Activated T-helper 17 cell treated with anti-CD3 and anti-CD28 coated beads, Interleukin-2, amount 50 U/mL, for 72 hours (primary cell): ENCODE measurements at places on chromosomes 3 and 15.

DNA sequence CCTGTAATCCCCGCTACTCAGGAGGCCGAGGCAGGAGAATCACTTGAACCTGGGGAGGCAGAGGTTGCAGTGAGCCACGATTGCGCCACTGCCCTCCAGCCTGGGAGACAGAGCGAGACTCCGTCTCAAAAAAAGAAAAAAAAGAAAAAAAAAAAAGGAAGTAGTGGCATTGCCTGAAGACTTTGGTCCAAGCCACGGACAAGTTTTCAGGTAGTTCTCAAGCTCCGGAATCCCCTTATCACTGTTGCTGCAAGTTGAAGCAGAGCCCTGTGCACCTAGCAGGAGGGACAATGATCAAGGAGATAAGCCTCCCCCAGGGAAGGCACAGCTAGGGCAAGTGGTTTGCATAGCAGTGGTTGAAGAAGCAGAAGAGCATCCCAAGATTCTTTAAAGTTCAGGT, 97.6 kb downstream of the MEX3B start:
- no peak for ATAC-seq
- no peak overlapping the region for H3K4me3 ChIP-seq
- no peaks in the 10 kb centered on the region for H3K4me1 ChIP-seq
- H3K36me3 ChIP-seq = no peaks in the 10 kb centered on the region

GRCh38 chr3:194933465-194933864, 247.8 kb downstream of the FAM43A start:
- no peaks in the 10 kb centered on the region for H3K4me1 ChIP-seq
- no peaks in the 10 kb centered on the region for H3K36me3 ChIP-seq
- H3K27ac ChIP-seq = no peak overlapping the region
- H3K4me3 ChIP-seq = no peak overlapping the region
- no peak for ATAC-seq

- peaks cover 15% of the 10 kb centered on the region for H3K27me3 ChIP-seq
- ATAC-seq = no peak
- peaks cover 9% of the 10 kb centered on the region for H3K4me1 ChIP-seq
- H3K27ac ChIP-seq = no peak overlapping the region
- H3K36me3 ChIP-seq = no peaks in the 10 kb centered on the region
These were observed 984 bp upstream of the RPP25 start for GRCh38 chr15:74957476-74958035.

- no peak overlapping the region for H3K27ac ChIP-seq
These were observed 443.9 kb downstream of the DIPK2A start for GRCh38 chr3:144415492-144415891.

DNA sequence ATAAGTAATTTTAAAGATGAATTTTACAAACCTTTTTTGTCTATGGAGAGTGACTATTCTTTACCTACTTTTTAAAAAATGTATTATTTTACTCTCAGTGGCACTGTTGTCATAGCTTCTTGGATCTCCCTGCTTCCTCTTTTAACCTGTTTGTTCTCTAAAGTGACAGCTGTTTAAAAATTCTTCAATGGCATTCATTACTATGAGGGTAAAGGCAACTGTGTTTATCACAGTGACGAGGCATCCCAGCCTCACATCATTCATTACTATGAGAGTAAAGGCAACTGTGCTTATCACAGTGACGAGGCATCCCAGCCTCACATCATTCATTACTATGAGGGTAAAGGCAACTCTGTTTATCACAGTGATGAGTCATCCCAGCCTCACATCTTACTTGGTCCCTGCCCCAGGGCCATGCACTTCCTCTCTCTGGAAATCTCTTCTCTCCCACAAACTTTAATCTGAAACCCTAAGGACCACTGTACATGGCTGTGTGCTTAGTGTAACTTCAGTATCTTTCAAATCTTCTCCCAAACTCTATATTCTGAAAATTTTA, 101.7 kb upstream of the ZNF717 start:
- no peak for ATAC-seq
- no peaks in the 10 kb centered on the region for H3K4me1 ChIP-seq
- H3K27ac ChIP-seq = no peak overlapping the region
- no peaks in the 10 kb centered on the region for H3K27me3 ChIP-seq
- H3K4me3 ChIP-seq = no peak overlapping the region

DNA sequence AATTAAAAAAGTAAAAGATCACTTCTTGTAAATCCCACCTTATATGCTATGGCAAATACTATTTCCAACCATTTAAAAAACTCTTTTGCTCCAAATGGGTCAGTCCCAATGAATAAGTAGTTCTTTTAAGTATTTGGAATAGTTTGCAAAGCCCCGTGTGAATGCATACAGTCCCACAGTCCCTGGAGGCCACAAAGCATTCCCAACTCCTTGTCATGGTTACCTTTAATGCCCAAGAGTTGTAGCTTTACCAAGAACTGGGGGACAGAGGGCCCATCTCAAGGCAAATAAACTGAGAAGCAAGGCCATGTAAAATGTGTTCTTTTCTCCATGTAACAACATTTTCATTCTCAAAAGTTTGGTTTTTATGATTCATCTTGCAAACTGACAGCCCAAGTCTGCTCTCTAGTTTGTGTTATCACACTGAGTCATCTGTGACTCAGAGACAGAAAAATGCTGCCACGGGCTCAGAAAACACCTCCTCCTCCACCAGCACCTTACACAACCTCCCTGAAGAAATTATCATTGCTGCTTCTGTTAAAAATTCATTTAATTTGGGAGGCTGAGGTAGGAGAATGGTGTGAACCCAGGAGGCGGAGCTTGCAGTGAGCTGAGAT, 336.2 kb downstream of the ERC2 start:
- H3K4me1 ChIP-seq = no peaks in the 10 kb centered on the region
- H3K27ac ChIP-seq = no peak overlapping the region
- ATAC-seq = peak; percentile 67

- ATAC-seq = no peak
- H3K27ac ChIP-seq = no peak overlapping the region
- no peaks in the 10 kb centered on the region for H3K27me3 ChIP-seq
- H3K36me3 ChIP-seq = no peaks in the 10 kb centered on the region
- peaks cover 8% of the 10 kb centered on the region for H3K4me1 ChIP-seq
These were observed 14.5 kb downstream of the SEMA3G start for GRCh38 chr3:52430416-52430810.
